ENCODE measurements at places on chromosomes 3 and 15.

DNA sequence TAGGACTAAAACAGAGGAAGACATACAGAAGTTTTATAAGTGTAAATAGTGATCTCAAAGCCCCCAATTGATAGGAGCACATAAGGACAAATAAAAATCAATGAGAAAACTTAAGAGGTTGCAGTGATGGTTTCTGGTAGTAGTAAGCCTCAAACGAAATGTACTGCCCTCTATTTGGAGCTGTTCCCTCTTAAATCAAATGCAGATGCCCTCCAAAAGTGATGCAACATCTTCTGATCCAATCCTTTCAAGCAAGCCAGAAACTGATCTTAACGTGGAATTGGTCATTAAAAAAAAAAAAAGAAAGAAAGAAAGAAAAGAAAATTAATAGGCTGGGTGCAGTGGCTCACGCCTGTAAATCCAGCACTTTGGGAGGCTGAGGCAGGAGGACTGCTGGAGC is 259.3 kb downstream of the ZBTB20 start:
- no peak for DNase-seq

DNA sequence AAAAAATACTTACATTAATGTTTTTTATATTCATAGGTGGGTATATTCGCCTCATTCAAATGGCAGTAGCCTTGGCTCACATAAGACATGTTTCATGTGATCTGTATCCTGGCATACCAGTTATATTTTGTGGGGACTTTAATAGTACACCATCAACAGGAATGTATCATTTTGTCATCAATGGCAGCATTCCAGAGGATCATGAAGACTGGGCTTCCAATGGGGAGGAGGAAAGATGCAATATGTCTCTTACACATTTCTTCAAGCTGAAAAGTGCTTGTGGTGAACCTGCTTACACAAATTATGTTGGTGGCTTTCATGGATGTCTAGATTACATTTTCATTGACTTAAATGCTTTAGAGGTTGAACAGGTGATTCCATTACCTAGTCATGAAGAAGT is 3.5 kb downstream of the PDE12 start:
- no peak for DNase-seq

- no peak for DNase-seq
These were observed 22.4 kb downstream of the TJP1 start for GRCh38 chr15:29799859-29800258.

- DNase-seq: no peak
These were observed 39.5 kb downstream of the BTLA start for GRCh38 chr3:112459750-112460149.

DNA sequence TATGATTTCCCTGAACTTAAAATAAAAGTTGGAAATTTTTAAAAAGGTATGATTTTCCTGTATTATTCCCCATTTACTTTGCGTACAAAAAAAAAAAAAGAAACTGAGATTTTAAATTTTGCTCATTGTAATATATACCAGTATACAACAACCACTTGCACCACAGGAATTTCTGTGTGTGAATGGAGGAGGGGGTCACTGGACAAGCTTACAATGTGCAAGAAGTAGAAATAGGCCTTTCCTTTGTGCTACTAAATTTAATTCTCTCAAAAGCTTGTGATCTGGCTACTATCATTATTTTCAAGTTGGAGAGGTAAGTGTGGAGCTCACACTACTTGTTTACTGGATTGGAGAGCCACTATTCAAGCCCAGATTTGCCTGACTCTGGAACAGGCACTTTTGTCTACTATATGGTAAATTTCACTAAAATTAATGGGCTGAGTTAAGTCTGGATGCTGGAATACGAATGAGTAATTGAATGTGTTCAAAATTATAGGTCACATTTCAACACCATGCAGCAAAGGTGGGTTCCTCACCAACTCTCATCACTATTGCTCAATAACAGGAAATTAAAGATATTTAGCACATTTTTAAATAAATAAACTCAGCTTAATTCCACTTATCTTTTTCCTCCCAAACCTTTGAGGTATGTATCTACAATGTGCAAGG is 148.0 kb upstream of the MBNL1 start:
- no peak for DNase-seq

DNA sequence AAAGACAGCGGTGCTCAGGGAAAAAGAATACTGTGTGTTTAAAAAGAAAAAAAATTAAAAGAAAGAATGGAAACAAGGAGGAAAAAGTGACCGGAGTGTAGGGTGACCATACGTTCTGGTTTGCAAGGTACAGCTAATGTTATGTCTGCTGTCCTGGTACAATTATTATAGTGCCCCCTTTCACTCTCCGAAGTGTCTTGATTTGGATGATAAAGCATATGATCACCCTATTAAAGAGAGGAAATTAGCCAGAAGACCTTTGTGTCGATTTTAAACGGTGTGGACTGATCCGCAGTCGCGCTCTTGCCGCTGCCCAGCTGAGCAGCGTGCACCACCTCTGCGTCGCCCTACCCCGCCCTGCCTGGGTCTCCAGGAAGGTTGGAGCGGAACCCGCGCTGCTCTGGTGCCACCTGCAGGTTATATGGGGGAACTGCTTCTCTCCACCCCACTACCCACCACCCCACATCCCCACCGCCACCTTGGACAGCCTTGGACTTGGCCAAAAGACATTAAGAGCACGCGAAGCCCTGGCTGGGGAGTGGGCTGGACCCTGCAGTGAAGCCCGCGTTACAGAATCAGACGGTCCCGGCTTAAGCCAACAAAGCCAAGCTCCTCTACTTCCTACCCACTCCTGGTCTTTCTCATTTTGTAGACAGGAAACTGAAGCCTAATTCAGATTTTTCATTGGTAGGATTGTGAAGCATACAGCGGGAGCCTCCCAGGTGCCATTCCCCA is 41.2 kb upstream of the UBE2Q2 start:
- DNase-seq: peak; percentile 21
